Activated CD4-positive, alpha-beta memory T cell treated with anti-CD3 and anti-CD28 coated beads for 36 hours (primary cell): ENCODE measurements at places on chromosomes 5 and 9.

DNA sequence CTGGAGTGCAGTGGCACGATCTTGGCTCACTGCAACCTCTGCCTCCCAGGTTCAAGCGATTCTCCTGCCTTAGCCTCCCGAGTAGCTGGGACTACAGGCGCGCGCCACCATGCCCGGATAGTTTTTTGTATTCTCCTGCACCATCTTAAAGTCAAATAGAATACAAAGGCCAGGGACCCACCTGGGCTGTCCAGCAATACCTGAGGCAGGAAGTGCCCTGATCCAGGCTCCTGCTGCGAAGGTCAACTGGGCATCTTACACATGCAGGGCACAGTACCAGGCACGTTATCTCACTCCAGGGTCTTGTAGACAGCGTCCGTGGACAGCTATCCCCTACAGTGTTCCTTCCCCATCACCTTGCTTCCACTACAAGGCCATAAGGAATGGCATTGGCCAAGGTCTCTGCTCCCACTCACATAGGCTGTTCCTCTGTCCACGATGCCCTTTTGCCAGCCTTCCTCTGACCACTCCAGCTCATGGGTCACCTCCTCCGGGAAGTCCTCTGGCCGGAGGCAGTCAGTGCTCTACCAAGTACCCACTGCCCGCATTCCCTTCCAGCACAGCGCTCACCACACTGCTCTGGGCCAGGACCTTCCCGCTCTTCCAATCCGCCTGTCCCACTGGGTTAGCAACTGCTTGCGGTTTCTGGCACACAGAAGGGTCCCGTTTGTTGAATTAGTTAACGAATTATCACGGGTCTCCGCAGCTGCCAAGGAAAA, 978 bp downstream of the P4HA2 start:
- DNase-seq, result no peak

DNA sequence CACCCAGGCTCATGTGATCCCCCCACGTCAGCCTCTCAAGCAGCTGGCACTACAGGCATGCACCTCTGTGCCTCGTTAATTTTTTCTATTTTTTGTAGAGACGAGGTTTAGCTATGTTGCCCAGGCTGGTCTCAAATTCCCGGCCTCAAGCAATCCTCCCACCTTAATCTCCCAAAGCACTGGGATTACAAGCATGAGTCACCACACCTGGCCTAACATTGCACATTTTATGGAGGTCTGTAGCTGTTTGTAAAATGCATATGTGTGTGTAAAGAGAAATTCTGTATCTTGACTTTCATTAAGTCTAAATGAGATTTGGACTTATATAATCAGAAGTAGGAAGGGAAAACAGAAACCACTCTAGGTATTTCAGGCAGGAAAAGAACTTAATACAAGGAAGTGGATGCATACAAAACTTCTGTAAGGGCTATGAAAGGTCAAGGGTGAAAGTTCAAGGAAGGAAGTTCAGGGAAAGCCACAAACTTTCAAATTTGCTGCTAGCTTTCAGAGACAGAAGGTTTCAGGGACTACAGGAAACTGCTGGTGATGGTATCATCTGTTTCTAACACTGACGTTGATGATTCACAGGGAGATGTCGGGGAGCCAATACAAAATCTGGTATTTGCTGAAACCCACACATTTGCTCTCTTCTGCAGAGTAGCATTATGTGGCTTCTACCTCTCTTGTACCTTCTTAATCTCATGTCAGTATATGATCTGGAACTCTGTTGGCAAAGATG, 209.4 kb downstream of the PIK3R1 start:
- DNase-seq, result peak; percentile 35

- DNase-seq, result no peak
Measured at GRCh38 chr5:89072842-89073672, 190.1 kb upstream of the MEF2C start.

GRCh38 chr5:171050916-171051315, 189.1 kb downstream of the RANBP17 start:
- no peak for DNase-seq

GRCh38 chr9:133656211-133657119, 20.3 kb downstream of the DBH start:
- peak; percentile 51 for DNase-seq

DNA sequence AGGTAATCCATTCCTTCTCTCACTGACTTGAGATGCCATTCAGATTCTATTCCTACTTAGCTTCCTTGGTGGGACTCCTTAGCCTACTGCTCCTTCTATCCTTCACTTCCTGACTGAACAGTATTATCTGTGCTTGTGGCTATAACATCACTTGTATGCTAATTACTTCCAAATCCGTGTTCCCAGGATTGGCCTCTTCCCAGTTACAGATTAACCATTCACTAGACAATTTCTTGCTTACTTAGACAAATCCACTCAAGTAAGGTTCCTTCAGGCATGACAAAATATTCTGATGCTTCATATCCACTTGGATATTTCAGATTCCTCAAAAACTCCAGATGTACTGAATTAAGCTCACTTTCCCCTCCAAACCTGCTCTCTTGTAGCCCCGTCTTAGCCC, 18.3 kb downstream of the LIFR start:
- no peak for DNase-seq

DNA sequence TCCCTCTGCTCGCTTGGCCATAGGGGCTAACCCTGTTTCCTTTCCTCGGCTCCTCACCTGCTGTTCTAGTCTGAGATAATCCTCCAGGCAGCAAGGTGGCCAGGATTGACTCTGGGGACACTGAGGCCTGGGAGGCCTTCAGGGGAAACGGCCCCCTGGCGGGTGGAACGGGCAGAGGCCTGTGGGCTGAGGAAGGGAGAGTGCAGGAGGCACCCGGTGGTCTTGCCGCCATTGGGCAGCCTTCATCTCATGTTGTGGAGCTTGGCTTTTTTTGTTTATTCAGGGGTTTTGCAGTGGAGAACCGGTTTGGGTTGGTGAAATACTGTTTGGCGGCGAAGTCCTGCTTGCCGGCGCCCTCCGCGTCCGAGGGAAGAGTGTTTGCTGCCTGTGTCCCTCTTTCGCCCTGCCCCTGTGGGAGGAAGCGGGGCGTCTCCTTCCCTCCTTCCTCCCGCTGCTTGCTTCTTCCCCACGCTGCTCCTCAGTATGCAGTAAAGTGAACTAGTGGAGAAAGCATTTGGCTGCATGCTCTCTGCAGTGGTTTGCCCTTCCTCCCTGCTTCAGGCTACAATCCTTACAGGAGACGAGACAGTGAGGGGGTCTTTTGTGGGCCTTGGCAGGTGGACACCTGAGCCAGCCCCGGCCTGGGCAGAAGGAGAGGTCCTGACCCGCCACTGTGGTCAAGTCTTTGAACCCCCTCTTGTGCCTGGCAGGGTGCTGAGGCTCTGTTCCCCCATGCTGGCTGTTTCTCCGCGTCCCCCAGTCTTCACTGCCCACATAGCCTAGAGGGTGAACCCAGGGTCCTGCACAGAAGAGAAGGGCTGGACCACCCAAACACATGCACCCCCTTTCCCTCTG, 30.8 kb upstream of the PRDM12 start:
- DNase-seq, result no peak

GRCh38 chr9:23779220-23779619, 46.8 kb downstream of the ELAVL2 start:
- no peak for DNase-seq

DNA sequence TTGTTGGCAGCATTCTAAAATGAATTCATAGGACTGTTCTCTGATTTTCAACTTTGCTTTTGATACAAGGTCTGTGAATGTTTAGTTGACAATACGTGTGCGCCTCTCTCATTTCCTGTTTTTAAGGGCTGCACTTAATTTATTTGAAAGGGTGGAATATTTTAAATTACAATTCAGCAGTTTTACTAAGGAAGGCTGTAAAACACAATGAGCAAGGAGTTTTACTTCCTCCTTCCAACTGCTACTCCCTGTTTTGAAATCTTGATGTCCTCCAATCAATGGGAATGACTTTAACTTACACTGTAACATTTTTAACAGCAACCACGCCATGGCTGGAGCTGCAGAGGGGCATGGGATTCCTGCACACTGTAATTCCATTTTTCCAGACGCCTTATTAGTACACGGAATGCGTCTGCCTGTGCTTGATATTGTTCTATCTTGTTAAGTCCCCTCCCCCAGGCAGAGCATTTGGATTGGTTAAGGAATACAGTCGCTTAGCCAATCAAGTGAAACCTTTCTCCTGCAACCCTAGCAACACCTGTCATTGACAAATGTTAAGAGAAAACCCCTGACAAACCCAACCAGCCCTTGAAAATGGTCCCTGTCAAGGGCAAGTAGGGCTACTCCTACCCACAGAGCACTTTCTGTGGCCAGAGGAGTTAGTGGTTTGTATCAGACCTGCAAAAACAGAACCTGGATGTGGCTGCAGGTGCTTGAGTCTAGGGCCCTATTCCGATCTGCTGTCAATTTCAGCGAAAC, 12.5 kb upstream of the ZSWIM6 start:
- no peak for DNase-seq

- peak; percentile 56 for DNase-seq
Measured at GRCh38 chr9:88829276-88829675, 162.0 kb upstream of the S1PR3 start.
